ENCODE measurements at places on chromosomes 2 and 18.

DNA sequence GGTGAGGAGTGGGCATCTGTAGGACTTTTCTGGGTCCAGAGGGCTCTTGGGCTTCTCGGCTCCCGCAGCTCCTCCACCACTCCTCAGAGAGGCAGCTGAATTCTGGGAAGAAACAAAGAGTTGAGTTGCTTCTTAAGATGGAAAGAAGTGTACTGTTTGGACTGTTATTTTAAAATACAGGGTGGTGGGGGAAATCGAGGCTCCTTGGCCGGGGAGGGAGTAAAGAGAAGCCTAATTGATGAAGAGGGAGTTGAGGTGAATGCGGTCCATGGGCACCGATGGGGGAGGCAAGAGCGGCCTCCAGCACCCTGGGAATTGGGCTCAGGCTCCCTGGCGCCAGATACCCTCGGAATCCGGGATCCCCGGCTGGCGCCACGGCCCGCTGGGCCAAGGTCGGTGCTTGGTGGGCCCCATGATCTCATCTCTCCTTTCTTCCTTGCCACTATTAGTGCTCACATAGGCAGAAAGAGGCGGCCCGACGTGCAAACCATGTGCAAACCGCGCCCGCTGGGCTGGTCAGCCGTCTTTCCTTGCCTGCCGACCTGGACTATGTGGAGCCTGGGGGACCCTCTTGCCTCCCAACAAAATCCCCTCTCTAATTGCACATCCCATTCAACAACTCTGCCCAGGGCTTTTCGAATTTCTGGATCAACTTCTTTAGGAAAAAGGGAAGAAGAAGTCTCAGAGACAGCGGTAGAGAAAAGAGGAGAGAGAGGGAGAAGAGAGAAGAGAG lies 604 bp upstream of the SIX3 start:
- no peaks in the 10 kb centered on the region for H3K36me3 ChIP-seq
- no peak overlapping the region for H3K4me3 ChIP-seq
- DNase-seq = no peak
- H3K4me1 ChIP-seq = peaks cover 9% of the 10 kb centered on the region
- no peak overlapping the region for H3K27ac ChIP-seq

- H3K27ac ChIP-seq = no peak overlapping the region
- DNase-seq = no peak
- peaks cover 3% of the 10 kb centered on the region for H3K27me3 ChIP-seq
- peaks cover 1% of the 10 kb centered on the region for H3K4me1 ChIP-seq
These were observed 10.5 kb upstream of the PIEZO2 start for GRCh38 chr18:11159844-11160243.

- H3K27ac ChIP-seq = no peak overlapping the region
- no peaks in the 10 kb centered on the region for H3K36me3 ChIP-seq
- no peak overlapping the region for H3K4me3 ChIP-seq
These were observed 23.7 kb downstream of the FAM178B start for GRCh38 chr2:96962567-96963203.

DNA sequence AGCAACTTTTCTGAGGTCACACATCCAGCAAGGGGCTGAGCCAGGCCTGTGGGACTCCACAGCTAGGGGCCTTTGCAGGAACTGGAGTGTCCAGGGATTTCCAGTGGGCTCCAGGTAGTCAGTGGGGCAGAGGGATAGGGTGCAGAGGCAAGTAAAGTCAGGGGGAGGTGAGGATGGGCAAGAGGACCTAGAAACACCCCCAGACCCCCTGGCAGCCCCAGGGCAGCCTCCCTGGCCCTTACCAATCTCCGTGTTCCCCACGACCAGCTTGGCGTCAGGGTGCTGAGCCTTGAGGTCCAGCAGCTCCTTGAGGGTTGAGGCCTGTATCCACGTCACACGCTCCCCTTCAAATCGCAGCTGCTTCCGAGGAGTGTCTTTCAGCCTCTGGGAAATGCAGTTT lies 28.4 kb downstream of the XDH start:
- H3K27me3 ChIP-seq = no peaks in the 10 kb centered on the region
- no peak overlapping the region for H3K27ac ChIP-seq
- peaks cover 9% of the 10 kb centered on the region for H3K4me1 ChIP-seq
- H3K4me3 ChIP-seq = no peak overlapping the region

- no peak overlapping the region for H3K27ac ChIP-seq
- no peak overlapping the region for H3K4me3 ChIP-seq
- DNase-seq = no peak
- H3K27me3 ChIP-seq = no peaks in the 10 kb centered on the region
- H3K4me1 ChIP-seq = no peaks in the 10 kb centered on the region
These were observed 537.1 kb upstream of the ID2 start for GRCh38 chr2:8144785-8145184.

- no peak overlapping the region for H3K27ac ChIP-seq
- H3K36me3 ChIP-seq = no peaks in the 10 kb centered on the region
- no peak for DNase-seq
- no peak overlapping the region for H3K4me3 ChIP-seq
- H3K4me1 ChIP-seq = 0 out of 2 replicates have a peak, but pooled peaks cover 2% of the 10 kb centered on the region
These were observed 13.0 kb downstream of the FABP1 start for GRCh38 chr2:88114889-88115288.

GRCh38 chr18:5508821-5509220 lies 35.0 kb downstream of the EPB41L3 start:
- no peak overlapping the region for H3K4me3 ChIP-seq
- peaks cover 2% of the 10 kb centered on the region for H3K4me1 ChIP-seq
- no peaks in the 10 kb centered on the region for H3K36me3 ChIP-seq
- no peak for DNase-seq
- no peak overlapping the region for H3K27ac ChIP-seq
- H3K27me3 ChIP-seq = no peaks in the 10 kb centered on the region

- no peak overlapping the region for H3K27ac ChIP-seq
- H3K4me1 ChIP-seq = no peaks in the 10 kb centered on the region
- no peaks in the 10 kb centered on the region for H3K27me3 ChIP-seq
- no peak for DNase-seq
These were observed 103.5 kb downstream of the NOL4 start for GRCh38 chr18:34121200-34121721.

- H3K27me3 ChIP-seq = no peaks in the 10 kb centered on the region
- no peaks in the 10 kb centered on the region for H3K4me1 ChIP-seq
These were observed 800.9 kb downstream of the LRP1B start for GRCh38 chr2:141329964-141330363.

DNA sequence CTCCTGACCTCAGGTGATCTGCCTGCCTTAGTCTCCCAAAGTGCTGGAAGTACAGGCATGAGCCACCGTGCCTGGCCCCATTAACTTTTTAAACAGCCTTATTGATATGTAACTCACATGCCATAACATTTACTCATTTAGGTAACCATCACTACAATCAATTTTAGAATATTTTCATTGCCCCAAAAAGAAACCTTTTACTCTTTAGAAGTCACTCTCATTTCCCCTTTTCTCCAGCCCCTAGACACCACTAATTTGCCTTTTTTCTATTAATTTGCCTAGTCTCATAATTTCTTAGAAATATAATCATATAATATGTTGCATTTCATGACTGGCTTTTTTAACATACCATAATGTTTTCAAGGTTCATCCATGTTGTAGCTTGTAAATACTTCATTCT lies 57.2 kb upstream of the TACR1 start:
- no peak overlapping the region for H3K4me3 ChIP-seq
- no peak for DNase-seq
- H3K27me3 ChIP-seq = no peaks in the 10 kb centered on the region
- H3K27ac ChIP-seq = no peak overlapping the region
- H3K36me3 ChIP-seq = no peaks in the 10 kb centered on the region
- H3K4me1 ChIP-seq = no peaks in the 10 kb centered on the region

DNA sequence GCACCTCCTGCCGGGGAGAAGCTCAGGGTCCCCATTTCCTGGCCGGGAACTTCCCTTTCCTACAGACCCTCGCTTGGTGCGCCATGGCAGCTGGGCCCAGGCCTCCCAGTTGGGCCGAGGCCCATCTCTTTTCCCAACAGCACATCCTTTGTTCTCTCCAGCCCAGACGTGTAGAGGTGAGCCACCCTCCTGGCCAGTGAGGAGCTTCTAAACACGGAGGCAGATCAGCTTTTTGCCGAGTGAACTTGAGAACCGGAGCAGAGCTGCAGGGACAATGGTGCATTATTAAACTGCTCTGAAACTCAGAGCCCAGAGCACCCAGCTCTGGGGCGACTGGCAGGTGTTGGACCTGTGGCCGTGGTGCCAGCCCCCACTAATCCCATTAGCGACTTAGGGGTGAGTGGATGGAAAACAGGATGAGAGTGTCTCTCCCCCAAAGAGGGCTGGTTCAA lies 25.4 kb downstream of the SH3BP4 start:
- H3K4me3 ChIP-seq = no peak overlapping the region
- DNase-seq = no peak
- H3K4me1 ChIP-seq = peaks cover 9% of the 10 kb centered on the region
- H3K27ac ChIP-seq = no peak overlapping the region

DNA sequence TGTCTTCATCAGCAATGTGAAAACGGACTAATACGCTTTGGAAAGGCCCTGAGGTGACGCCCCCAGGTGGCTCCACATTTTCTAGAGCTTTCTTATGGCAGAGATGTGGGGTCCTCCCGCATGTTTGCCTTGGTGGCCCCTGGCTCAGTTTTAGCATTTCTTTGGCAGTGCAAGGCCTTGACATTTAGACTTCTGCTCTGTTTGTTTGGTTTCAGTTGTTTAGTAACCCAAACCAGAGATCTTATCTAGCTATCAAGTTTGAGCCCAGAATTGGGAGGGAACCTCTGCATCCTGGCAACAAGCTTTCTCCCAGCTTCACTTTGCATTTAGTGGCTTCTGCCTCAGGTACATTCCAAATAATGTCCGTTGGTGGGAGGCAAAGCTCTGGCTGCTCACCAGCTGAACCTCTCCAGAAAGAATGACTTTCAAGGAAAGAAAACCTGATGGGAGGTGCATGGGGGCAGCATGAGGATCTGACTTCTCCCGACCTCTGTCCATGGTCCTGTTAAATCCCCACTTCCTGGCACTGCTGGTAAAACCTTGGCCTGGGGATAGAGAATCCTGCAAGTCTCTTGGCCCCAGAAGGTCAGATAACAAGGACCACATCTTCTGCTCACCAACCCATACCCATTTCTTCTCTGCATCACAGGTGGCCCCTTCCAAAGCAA lies 12.0 kb upstream of the MBP start:
- DNase-seq = no peak
- no peak overlapping the region for H3K4me3 ChIP-seq
- H3K4me1 ChIP-seq = peaks cover 2% of the 10 kb centered on the region
- no peak overlapping the region for H3K27ac ChIP-seq
- no peaks in the 10 kb centered on the region for H3K27me3 ChIP-seq

DNA sequence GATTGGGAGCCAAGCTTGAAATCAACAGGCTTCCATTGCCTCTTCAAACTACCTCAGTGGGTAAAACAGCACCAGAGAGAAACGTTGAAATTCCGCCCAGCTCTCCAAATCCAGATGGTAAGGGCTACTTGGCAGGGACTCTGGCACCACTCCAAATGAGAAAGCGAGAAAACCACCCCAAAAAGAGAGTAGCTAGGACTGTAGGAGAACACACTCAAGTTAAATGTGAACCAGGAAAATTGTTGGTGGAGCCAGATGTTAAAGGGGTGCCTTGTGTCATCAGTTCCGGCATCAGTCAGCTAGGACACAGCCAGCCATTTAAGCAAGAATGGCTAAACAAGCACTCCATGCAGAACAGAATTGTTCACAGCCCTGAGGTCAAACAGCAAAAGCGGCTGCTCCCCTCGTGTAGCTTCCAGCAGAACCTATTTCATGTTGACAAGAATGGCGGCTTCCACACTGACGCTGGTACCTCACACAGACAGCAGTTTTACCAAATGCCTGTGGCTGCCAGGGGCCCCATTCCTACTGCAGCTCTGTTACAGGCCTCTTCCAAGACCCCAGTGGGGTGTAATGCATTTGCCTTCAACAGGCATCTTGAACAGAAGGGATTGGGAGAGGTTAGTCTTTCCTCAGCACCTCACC lies 167.3 kb downstream of the ASXL3 start:
- H3K4me3 ChIP-seq = no peak overlapping the region
- no peaks in the 10 kb centered on the region for H3K4me1 ChIP-seq
- H3K27me3 ChIP-seq = no peaks in the 10 kb centered on the region

DNA sequence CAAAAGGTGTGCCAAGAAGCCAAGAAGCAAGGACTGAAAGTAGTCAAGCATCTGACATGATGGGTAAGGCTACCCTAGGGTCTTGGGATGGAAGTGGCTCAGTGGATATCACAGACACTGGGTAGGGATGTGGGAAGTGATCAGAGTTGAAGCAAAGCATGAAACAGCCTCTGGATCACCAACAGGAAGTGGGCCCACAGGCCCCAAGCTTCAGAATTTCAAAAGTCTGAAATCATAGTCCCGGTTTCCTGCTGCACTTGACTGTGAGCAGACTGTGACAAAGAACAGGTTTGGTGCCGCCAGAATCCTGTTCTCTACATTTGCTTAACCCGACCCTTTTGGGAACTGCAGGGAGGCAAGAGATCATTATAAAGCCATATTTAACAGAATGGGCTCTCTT lies 57.4 kb downstream of the SP100 start:
- no peaks in the 10 kb centered on the region for H3K27me3 ChIP-seq
- H3K4me1 ChIP-seq = no peaks in the 10 kb centered on the region
- H3K36me3 ChIP-seq = no peaks in the 10 kb centered on the region
- no peak overlapping the region for H3K4me3 ChIP-seq

DNA sequence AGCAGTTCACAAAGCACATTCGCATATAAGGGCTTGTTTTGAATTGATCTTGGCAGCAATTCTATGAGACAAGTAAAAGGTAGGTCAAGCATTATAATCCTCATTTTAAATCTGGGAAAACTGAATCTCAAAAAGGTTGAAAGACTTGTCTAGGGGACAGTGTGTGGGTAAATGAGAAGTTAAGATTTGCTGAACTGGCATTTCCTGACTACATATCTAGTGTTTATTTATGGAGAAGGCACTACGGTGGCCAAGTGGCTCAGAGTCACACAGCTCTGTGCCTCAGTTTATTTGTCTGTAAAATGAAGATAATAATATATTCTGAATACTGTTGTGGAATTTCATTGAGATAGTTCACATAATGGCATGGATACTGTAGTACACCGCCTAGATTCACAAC lies 16.3 kb upstream of the IL1RN start:
- no peak overlapping the region for H3K4me3 ChIP-seq
- no peaks in the 10 kb centered on the region for H3K4me1 ChIP-seq
- H3K27ac ChIP-seq = no peak overlapping the region
- no peaks in the 10 kb centered on the region for H3K27me3 ChIP-seq

DNA sequence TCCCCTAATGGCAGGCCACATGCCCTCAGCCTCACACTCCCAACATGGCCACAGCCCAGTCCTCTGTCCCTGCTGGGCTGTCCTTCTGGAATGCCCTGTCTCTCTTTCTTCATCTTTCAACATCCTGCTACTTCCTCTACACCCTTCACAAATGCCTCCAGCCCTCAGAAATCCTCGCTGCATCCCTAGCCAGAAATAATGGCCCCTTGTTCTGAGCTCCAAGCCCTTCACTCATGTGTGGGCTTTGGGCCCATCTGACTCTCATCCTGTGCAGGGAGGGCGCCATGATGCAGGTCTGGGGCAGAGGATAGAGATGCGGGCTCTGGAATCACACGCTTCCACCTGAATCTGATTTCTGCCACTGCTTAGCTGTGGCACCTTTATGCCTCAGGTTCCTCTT lies 181.9 kb downstream of the TNS1 start:
- H3K4me3 ChIP-seq = no peak overlapping the region
- no peak for DNase-seq
- H3K4me1 ChIP-seq = no peaks in the 10 kb centered on the region

- no peak overlapping the region for H3K27ac ChIP-seq
- H3K27me3 ChIP-seq = no peaks in the 10 kb centered on the region
- H3K4me1 ChIP-seq = no peaks in the 10 kb centered on the region
- no peaks in the 10 kb centered on the region for H3K36me3 ChIP-seq
These were observed 268.3 kb upstream of the NETO1 start for GRCh38 chr18:73136134-73136533.

Data from iPS DF 6.9 (cell line).